ENCODE measurements at places on chromosomes 4 and X.

GRCh38 chr4:113973345-113973744 lies 6.1 kb downstream of the ARSJ start:
- DNase-seq = no peak

- no peak for DNase-seq
Measured at GRCh38 chrX:13142891-13143290, 98.5 kb upstream of the FAM9C start.

DNA sequence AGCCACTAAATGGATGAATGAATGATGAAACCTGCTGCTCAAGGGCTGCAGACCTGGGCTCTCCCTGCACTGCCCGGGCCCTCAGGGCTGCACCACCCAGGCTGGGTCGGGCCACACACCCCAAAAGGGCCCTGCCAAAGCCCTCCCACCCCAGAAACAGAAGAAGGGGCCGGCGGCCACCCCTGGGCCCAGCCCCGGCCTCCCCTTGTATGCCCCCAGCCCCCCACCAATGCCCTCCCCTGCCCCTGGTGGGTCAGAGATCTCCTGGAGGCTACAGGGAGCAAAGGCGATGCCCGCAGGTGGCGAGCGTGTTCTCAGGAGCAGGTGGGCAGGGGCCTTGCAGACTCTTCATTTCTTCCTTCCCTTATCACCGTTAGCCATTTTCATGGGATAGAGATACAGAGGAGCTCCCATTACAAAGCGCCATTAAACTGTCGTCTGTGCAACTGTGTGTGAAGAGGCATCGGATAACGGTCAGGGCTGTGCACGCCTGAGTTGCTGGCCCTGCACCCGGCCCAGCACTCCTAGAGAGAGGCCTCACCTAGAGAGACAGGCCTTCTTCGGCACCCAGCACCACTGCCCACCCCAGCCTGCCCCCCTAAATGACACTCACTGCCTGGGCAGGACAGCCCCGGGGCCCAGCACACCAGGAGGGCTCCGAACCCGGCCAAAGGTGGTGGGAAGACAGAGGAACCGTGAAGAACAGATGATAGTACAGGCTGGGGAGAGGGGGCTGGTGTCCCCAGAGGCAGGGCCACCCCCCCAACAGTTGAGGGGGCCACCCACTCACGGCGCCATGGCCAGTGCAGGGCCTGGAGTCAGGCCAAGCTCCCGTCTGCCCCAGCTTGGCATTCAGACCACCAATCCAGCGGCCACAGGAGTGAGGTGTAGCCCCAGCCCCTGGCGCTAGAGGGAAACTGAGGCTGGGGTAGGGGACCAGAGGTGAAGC lies 133.7 kb downstream of the FAM53A start:
- no peak for DNase-seq

DNA sequence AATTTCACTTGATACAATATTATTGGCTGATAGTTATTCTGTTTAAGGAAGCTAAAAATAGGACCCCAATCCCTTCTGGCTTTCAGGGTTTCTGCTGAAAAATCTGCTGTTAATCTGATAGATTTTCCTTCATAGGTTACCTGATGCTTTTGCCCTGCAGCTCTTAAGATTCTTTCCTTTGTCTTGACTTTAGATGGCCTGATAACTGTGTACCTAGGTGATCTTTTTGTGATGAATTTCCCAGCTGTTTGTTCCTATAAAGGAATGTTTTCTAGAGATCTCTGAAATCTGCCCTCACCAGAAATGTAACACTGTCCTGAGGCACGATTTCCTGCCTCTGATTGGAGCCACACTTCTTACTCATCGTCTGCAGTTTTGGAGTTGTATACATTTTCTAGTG lies 69.4 kb upstream of the PRDM5 start:
- no peak for DNase-seq

DNA sequence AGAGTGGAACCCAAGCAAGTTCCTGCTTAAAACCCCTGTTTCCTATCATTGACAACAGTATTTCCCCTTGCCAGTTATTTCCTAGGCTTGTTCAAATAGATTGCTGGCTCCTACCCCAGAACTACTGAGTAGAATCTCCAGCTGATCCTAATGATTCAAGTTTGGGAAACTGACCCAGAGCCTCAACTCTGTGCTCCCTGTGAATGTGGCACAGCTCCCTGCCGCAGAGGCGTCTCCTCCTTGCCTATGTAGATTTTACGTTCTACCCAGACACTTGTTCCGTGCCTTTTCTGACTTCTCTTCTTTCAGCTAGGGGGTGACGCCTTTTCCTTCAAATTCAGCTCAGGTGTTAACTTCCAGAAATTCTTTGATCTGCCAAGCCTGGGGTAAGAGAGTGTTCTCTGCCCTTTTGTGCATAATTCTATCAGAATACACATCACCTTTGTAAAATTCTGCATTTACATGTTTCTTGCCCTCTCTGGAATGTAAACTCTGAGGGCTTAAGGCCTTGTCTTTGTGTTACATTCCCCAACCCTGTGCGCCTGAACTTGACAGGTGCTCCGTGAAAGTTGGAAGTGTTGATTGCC lies 4.4 kb downstream of the LSM6 start:
- no peak for DNase-seq
